Coronary artery (tissue), 2 donors: ENCODE measurements at places on chromosomes 11 and 22.

DNA sequence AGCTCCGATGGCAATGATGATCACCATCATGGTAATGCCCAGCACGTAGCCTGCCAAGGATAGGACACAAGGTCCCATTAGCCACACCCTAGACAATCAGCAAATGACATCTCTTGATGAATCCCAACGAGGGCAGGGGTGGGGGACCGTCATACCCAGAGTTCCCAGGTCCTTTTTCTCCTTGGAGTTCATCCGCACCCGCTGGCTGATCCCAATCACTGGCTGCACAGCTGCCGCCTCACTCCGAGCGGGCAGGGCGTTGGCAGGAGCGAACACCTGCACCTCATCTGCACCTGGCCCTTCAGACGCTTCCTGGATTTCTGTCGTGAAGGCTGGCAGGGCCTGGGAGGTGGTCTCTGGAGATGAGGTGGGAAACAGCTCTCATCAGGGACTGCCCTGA is 2.9 kb downstream of the PIK3IP1 start:
- DNase-seq, result no peak

- DNase-seq, result no peak
These were observed 320.5 kb downstream of the DDX10 start for GRCh38 chr11:108985236-108985944.

DNA sequence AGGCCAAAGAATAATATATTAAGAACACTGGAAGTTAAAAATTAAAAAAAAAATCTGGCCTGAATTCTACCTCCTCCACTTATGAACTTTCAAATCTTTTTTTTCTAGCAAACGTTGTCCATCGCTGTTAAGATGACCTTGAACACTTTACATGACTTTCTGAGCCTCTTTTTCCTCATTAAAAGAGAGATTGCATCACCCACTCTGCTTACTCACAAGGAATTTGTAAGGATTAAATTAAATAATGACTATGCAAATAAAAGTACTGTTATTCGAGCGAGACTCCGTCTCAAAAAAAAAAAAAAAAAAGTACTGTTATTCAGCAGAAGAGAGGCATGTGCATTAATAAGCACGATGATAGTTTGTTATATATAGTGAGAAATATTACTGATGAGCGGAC is 285.1 kb upstream of the CCDC90B start:
- no peak for DNase-seq

GRCh38 chr22:44328762-44329161 is 16.0 kb upstream of the SHISAL1 start:
- no peak for DNase-seq

DNA sequence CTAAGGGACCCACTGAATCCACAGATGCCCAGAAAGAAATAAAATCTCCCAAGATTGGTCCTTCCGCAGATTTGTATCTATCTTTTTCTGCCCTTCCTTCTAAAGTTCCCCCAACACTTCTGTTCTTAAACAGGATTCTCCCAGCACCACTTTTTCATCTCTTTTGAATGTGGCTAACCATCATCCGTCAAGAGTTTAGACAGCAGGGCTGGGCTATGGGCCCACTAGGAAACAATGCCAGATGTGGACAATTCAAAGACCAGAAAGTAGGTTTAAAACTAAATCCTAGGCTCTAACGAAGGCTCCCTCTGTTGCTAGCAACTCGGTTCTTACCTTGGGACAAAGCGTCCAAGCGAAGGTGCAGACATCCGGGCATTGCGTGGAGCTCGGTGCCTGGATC is 100.0 kb downstream of the AMBRA1 start:
- no peak for DNase-seq

GRCh38 chr22:30198921-30199320 is 47.6 kb downstream of the LIF start:
- no peak for DNase-seq

DNA sequence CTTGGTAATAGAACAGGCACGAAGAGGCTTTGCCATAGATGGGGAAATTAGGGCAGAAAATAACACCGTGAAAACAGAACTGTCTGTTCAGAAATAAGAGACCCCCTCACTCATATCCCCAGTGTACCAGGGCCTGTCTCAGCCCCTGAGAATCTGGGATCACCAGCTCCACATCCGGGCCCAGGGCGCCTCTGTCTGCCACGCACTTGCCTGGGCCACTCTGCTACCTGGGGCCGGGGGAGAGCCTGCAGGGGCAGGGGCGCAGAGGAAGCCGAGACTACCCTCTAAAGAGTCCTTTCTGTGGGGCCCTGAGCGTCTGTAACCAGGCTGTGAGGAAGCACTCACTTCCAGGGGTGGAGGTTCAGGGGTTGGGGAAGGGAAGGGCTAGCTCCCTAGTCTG is 19.8 kb downstream of the NECTIN1 start:
- no peak for DNase-seq

DNA sequence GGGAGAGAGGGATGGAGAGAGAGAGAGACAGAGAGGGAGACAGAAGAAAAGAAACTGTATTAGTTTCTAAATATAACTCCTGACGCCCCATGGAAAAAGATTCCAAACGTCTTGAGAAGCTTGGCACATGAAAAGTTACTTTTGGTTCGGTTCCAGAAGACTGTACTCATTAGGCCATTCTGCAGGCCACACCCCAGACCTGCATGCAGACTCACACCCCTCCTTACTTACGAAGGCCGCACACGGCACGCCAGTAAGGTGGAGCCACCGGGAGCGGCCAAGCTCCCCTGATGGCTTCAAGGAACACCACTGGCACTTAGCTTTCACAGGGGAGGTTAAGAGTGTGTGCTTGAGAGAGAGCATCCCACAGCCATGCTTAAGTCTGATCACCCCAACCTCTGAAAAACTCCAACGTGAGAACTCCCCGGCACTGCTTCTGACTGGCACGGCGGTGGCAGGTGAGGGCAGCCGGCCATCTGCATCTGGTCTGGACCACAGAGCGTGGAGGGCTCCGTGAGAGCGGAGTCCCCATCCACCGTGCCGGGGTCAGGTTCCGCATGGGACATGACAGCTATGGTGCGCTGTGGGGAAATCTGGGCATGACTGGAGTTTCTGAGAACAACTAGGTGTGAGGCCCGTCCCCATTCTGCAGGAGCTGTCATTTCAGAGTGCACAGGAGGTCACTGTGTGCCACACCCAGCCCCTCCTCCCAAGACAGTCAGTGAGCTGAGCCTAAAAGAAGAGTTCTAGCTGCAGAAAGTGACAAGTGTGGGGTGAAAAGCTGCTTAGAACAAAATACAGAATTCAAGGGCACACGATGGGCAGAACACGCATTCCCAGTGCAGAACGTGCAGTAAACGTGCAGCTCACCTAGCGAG is 62.4 kb downstream of the MYH9 start:
- DNase-seq, result peak; percentile 93

- no peak for DNase-seq
These were observed 86.3 kb upstream of the BLID start for GRCh38 chr11:122202161-122202950.

DNA sequence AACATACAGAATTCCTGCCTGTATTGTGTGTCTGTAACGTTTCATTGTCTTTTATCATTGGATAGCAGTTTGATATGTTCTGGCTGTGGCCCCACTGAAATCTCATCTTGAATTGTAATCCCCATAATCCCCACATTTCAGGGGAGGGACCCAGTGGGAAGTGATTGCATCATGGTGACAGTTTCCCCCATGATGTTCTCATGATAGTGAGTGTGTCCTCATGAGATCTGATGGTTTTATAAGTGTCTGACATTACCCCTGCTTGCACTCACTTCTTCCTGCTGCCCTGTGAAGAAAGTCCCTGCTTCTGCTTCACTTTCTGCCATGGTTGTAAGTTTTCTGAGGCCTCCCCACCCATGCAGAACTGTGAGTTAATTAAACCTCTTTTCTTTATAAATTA is 19.6 kb upstream of the MTMR2 start:
- no peak for DNase-seq

DNA sequence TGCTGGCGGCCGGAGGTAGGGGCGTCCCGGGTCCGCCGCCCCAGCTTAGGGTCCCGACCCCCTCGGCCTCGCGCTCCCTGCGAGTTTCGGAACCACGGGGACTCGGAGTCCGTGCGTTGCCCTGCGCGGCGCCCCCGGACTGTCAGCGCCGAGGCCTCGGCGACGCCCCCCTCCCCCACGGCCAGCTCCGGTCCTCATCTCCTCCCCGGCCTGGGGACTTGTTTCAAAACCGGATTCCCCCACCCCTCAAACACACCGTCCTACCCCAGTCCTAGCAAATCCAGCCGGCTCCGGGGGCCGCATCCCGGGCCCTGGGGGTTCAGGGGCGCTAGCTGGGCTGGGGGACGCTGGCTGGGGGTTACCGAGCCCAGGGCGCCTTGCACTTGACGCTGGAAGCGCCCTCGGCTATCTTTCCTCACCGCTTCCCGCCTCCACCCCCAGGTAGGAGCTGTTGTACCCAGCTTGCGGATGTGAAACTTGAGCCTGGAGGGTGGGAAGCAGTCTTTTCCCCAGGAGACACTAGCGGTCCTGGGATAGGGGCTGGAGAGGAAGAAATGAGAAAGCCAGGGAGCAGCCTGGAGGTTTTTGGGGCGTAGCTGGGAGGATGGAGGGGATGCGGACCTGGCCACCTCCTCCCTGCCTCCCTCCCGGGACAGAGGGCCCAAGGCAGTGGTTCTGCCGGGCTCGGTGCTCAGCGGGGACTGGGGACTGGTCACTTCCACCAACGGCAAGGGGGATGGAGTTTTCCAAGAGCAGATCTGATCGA is 550 bp downstream of the FBLN1 start:
- DNase-seq, result no peak
